ENCODE measurements at places on chromosomes 11 and 22. TPM values are rescaled to one million over a fixed set of nuclear protein-coding genes. Genes with fewer than 3 reads are reported as not detected.

- no peak for DNase-seq
These were observed 148.2 kb upstream of the SNX19 start for GRCh38 chr11:131064373-131064991.

DNA sequence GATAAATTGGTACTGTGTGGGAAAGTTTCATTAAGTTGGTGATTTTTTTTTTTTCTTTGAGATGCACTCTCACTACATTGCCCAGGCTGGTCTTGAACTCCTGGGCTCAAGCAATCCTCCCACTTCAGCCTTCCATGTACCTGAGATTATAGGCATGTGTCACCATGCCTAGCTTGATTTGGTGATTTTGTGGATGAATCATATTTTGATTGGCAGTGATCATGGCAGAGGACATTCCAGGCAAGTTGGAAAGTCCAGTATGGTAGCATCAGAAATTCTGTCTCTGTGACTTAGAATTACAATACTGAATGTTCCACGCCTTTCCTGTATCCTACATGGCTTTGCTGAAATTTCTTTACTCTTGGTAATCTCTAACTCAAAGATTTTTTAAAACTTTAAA, 49.4 kb downstream of the HORMAD2 start:
- no peak for DNase-seq

DNA sequence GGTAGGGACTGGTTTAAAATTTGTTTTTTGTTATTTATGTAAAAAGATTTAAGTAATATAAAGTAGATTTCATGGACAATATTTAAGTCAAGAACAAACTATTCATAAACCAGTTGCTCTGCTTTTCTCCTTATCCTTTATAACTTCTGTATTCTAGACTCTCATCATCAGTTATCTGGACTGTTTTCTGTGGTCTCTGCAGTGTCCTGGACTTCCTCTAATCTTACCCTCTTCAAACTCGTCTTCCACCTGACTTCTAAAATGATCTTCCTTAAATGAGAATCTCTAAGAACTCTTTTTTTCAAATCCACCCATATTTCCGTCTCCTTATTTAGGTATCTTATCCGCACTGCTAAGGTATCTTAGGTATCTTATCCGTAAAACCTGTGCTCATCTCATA, 8.1 kb downstream of the RRM1 start:
- no peak for DNase-seq

Gene OR51E2
- 0.98 TPM for total RNA-seq

Gene GUCY1A2
- total RNA-seq = 7.4 TPM

Gene SSH3
- 98.0 TPM for total RNA-seq

DNA sequence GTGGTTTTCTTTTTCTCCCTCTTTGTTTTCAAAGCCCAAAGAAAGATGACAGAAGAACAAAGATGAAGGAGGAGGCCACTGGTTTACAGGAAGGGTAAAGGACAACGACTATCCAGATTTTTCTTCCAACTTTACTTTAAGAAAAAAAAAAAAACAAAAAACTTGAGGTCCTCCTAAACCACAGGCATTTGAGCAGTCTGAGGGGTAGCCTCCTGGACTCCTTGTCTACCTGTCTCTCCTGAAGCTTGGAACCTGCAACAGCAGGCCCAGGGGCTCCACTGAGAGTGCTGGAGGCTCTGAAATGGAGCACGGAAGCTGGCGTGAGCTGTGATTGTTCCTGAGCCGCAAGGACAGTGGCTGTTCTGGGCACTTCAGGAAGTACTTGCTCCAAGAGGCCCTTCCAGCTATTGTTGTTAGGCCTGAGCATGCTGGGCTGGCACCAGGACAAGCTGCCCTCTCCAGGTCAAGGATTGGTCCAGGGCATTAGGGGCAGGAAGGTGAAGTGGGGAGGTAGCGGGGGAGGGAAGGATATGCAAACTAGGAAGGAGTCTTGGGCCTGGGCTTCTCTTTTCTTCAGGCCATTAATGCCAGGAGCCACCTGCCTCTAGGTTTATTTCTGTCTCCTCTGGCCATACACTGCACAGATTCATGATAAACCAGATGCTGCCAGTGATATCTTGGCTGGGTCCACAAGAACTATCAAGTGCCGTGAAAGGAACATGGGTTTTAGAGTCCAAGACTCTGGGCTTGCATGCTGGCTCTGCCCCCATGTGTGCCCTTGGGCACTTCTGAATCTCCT, 147.3 kb downstream of the CCDC34 start:
- no peak for DNase-seq

GRCh38 chr22:48051796-48052620, 1289.6 kb downstream of the TBC1D22A start:
- peak; percentile 82 for DNase-seq

Gene LYVE1
- 62.9 TPM for total RNA-seq

Gene SCUBE1
- 6.9 TPM for total RNA-seq

DNA sequence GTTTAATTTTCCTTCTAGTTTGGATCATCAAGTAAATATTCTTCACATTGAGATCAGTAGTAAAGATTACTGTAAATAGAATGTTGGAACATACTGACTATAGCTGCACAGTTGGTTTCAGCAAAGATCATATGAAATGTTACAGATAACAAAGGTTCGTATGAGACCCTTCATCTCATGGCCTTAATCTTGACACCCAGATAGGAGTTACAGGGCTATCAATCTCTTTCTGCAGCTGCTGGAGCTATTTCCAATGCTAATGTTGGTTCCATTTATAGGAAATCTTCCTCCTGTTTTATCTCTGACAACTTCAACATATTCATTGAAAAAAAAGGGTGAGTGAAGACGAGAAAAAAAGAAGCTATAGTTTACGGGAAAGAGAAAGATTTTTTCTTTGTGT, 495.6 kb downstream of the JRKL start:
- no peak for DNase-seq

Gene PDGFB
- 4.7 TPM for total RNA-seq

- DNase-seq = no peak
These were observed 380.0 kb upstream of the NARS2 start for GRCh38 chr11:78954696-78955095.

DNA sequence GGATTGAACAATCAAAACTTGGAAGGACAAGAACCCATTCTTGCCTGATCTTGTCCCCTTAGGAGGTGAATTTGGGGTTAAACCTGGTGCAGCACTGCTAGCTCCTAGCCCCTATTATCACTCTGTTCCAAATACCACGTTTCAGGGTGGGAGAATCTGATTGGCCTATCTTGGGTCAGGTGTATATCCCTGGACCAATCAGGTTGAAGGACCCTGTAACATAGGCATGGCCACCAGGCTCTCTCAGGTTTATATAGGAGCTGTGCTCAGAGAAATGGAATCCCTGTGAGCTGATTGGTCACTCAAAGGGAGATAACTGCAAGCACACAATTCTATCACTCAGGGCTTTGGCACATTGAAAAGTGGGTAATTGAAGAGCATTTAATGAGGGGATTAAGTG, 26.6 kb upstream of the AMPD3 start:
- no peak for DNase-seq

Gene KRTAP5-7
- not detected for total RNA-seq

Gene TMEM191B
- total RNA-seq = not detected

Gene C11orf65
- total RNA-seq = 0.25 TPM

DNA sequence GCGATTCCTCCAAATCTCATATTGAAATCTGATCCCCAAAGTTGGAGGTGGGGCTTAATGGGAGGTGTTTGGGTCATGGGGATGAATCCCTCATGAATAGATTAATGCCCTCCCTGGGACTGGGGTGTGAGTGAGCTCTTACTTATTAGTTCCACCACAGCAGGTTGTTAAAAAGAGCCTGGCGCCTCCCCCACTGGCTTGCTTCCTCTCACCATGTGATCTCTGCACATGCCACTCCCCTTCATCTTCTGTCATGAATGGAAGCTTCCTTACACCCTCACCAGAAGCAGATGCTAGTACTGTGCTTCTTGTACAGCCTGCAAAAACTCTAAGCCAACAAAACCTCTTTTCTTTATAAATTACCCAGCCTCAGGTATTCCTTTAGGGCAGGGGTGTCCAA, 8.8 kb downstream of the RRAS2 start:
- no peak for DNase-seq

Gene TREH
- total RNA-seq = 0.25 TPM

Gene CHST1
- total RNA-seq = 2.0 TPM

DNA sequence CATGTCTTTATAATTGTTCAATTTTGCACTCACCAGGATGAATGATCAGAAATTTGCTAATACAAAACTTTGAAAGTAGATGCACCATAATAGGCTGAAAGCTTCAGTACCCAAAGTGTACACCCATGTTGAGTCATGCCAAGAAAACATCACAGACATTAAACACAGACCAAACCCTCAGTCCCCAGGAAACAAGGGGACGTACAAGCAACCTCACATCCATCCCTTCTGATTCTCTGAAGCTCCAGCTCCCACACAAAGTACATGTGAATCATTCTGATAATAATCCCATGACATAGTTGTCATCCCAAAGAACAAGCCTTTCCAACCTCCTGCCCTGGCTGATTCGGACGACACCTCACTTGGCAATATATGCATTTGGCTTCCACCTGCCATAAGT, 183.8 kb downstream of the SNX19 start:
- DNase-seq = no peak

DNA sequence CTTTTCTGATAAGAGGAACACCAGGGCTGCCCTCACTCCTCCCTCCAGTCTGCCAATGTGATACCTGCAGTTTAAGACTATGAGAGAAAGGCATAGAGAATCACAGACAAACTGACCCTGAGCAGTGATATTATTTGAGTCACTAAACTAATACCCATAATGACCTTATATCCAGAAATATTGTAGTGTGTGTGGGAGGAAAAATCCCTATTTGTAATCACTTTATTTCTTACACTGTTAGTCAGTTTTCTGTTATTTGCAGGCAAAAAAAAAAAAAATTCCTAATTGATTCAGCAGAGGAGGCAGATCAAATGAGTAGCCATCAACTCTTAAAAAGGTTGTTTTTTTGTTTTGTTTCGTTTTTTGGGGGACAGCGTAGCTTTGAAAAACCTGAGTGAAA, 82.5 kb downstream of the MAML2 start:
- DNase-seq = no peak

Gene GP1BB
- 14.5 TPM for total RNA-seq

DNA sequence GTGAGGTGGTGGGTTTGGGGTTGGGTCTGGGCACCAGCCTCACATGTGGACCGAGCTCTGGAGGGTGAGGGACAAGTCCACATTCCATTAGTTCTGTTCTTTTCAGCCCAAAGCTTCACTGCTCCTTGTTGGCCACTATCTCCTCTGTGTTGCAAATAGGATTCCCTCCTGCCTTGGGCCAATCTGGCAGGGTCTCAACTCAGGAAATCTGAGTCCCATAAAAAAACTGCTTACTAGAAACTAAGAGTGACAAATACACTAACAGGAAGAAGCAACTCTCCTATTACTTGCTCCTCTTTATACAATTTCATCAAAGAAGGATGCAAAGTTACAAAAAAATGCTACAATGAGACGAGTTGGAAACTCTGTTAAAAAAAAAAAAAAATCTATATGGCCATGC, 66.2 kb upstream of the CSNK1E start:
- no peak for DNase-seq

Gene P2RX6
- 1.7 TPM for total RNA-seq

Gene KRTAP5-11
- total RNA-seq = not detected
